ENCODE measurements at places on chromosomes 2 and 18. TPM values are rescaled to one million over a fixed set of nuclear protein-coding genes. Genes with fewer than 3 reads are reported as not detected.

POMC gene
- 0.07 TPM for total RNA-seq

GULP1 gene
- total RNA-seq, result 38.7 TPM

DUSP2 gene
- 13.0 TPM for total RNA-seq

RFX8 gene
- total RNA-seq, result not detected

POLR1B gene
- total RNA-seq, result 70.1 TPM

LRRC30 gene
- not detected for total RNA-seq

FOXI3 gene
- not detected for total RNA-seq

CHST9 gene
- total RNA-seq, result under 0.01 TPM

ITPRIPL1 gene
- 2.3 TPM for total RNA-seq

SP140L gene
- 2.1 TPM for total RNA-seq

OR6B2 gene
- total RNA-seq, result not detected

HPCAL1 gene
- 15.7 TPM for total RNA-seq

STARD6 gene
- not detected for total RNA-seq

AGXT gene
- total RNA-seq, result not detected

VIL1 gene
- not detected for total RNA-seq

GREB1 gene
- total RNA-seq, result 0.28 TPM

ACVR1C gene
- total RNA-seq, result 0.34 TPM

DSC3 gene
- total RNA-seq, result 394 TPM

C2orf74 gene
- total RNA-seq, result 16.7 TPM

ATL2 gene
- 224 TPM for total RNA-seq

MAB21L4 gene
- total RNA-seq, result 5.9 TPM

PLEK gene
- not detected for total RNA-seq

RNU2-63P gene
- total RNA-seq, result 51.9 TPM

UGT1A5 gene
- not detected for total RNA-seq

SERPINB5 gene
- total RNA-seq, result 470 TPM

ERFE gene
- 3.8 TPM for total RNA-seq

BOK gene
- 26.1 TPM for total RNA-seq

Data from nasal cavity respiratory epithelium epithelial cell of viscerocranial mucosa (primary cell).